ENCODE measurements at places on chromosomes 1 and 21.

DNA sequence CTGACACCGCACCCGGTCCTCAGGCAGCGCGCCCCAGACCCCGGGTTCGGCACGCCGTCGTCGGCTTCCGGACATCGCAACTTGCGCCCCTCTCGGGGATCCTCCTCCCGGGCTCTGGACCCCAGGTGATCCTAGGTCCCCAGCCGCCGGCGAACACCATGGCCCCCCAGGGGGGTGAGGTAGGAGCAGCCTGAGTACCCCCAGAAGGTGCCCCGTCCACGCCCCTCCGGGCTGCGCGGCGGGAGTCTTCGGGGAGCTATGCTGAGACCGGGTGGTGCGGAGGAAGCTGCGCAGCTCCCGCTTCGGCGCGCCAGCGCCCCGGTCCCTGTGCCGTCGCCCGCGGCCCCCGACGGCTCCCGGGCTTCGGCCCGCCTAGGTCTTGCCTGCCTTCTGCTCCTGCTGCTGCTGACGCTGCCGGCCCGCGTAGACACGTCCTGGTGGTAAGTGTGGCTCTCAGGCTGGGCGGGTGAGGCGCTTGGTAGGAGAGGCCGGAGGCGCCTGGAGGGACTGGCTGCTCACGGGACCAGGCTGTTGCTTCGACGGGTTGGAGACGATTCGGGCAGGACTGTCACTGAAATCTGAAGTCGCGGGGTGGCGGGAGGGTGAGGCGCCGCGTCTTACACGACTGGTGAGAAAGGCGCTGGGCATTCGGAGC, 367 bp downstream of the WNT2B start:
- DNase-seq: no peak

GRCh38 chr1:27952147-27952546, 7.6 kb upstream of the XKR8 start:
- DNase-seq: no peak

- DNase-seq: no peak
These were observed 23.0 kb downstream of the IRF2BP2 start for GRCh38 chr1:234586892-234587485.

- no peak for DNase-seq
These were observed 433.1 kb downstream of the NPHP4 start for GRCh38 chr1:5559078-5559477.

- DNase-seq: no peak
These were observed 86.1 kb upstream of the ZNF326 start for GRCh38 chr1:89908672-89909436.

DNA sequence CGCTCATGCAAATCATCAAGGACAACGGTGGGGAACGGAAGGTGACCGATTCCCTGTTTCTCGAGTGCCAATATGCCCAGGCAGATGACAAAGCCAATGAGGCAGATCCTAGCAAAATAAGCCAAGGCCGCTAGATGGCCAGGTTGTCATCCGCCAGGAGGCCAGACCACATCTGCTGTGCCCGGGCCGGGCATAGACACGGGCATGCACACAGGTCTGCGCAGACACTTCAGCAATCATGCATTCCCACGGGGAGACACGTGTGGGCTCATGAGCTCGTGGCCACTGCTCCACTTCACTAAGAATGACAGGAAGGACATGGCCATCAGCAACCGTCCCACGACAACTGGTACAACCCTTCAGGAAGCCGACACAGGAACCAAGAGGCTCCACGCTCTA, 23.4 kb downstream of the WDR4 start:
- no peak for DNase-seq

GRCh38 chr1:14810595-14811361, 212.3 kb downstream of the KAZN start:
- DNase-seq: no peak
